ENCODE measurements at places on chromosomes 4 and X.

DNA sequence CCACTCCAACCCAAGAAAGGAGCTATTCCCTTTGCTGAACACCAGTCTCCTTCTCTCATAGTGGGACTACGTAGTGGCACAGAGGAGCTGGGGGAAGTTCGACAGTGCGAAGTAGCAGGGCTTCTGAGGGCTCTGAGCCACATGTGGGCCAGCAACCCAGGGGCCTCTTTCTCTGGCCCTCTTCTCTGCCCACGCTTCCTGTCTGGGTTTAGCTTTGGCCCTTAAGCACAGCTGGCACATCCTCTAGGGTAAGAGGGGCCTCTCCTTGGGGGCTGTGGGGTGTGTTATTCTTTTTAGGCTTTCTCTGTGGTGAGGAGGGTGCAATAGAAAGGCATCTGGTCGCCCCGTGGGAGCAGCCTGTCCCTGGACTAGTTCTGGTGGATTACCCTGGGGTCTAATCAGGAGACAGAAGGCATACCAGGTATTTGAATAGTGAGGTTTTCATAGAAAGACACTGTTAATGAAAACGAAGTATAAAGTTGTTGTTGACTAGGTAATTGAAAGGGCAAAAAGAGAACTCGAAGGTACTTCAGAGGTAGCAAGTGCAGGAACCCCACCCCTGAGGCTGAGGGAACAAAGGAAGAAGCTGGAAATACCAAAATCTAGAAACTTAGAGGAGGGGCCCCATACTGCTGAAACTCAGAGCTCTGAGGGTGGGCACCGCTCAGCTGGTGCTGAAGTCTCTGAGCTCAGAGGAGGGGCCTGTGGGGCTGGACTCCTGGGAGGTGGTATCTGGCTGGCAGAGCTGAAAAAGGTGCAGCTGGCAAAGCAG, 151.9 kb upstream of the RPS6KA3 start:
- no peak for DNase-seq

DNA sequence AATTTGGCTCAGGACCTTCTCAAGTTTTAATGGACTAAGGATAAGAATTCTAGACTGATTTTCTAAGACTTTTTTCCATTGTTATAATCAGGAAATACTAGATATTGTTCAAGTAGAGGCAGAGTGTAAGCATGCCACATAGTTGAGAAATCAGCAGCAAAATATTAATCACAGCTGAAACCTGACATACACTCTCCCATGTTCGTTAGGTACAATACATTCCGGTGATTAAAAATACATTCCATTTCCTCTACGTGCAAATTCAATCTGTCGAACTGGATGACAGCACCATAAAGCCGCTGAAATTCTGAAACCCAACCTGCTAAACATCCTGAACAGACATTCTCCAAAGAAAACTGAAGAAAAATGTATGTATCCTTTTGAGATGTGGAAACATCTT, 587.6 kb upstream of the DIPK2B start:
- no peak for DNase-seq

DNA sequence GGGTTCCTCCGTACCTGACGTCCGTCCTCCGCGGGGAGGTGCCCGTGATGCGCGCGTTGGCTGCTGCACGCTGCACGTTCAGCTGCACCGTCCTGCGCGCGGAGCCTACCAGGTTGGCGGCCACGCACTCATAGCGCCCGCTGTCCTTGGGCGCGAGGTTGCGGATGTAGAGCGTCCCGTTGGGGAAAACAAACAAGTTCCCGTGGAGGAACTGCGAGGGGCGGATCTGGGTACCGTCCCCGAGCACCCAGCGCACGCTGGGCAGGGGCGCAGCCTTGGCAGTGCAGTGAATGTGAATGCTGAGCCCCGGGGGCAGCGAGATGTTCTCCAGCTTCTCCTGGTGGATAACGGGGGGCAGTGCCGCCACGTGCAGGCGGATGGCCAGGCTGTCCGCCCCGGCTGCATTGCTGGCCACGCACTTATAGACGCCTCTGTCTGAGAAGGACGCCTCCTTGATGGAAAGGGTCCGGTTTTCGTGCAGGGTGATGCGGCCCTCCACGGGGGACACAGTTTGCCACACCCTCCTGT, 29.2 kb downstream of the MXRA5 start:
- no peak for DNase-seq

DNA sequence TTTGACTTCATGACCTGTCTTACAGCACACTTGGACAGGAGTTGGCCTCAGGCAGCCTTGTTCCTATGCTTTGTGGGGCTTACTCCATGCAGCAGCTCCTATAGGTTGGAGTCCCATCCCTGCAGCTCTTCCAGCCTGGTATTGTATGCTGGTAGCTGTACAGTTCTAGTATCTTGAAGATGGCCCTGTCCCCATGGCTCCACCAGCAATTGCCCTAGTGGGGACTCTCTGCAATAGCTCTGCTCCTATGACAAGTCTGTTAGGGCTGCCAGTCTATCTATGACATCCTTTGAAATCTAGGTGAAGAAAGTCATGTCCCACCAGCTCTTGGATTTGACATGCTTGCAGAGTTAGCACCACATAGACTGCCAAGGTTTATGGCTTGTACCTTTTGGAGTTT, 252.6 kb downstream of the ANTXR2 start:
- DNase-seq: no peak

- no peak for DNase-seq
Observed at GRCh38 chr4:68962868-68963267, 11.3 kb upstream of the UGT2A3 start.

DNA sequence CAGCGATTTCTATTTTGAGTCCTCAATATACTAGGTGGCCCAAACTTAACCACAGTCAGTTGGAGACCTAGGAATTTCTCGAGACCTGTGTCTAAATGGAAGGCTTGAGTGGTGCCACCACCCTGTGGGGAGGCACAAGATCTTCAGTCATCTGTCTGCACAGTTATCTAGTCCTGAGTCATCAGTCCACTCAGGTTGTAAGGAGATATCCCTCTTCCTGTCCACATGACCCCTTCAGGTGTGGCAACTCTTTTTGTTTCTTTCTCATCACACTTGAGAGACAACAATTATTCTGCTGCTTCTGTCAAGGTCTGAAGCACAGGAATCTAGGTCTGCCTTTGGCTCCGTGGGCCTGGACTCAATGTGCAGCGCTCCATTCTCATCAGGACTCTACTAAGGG, 64.4 kb upstream of the IBSP start:
- no peak for DNase-seq

DNA sequence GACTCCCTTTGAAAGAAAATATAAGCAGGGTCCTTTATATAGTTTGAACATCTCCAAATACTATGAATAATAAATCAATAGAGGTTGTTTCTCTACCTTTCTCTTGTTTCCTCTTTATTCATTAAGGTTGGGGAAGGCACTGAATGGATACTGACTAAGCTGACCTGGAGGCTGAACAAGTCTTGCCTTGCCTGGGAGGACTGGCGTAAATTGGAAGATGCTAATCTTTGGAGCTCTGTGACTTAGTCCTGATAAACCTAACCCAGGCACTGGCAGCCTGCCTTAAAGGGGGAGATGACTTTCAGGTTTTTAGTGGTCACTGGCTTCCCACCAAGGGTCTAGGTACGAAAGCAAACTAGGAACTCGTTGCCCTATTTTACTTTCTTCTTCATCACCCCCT, 10.5 kb downstream of the CCDC160 start:
- no peak for DNase-seq

- no peak for DNase-seq
Observed at GRCh38 chrX:99078301-99078700, 1331.8 kb downstream of the PCDH19 start.

- no peak for DNase-seq
Observed at GRCh38 chr4:177964693-177965168, 522.5 kb upstream of the AGA start.

DNA sequence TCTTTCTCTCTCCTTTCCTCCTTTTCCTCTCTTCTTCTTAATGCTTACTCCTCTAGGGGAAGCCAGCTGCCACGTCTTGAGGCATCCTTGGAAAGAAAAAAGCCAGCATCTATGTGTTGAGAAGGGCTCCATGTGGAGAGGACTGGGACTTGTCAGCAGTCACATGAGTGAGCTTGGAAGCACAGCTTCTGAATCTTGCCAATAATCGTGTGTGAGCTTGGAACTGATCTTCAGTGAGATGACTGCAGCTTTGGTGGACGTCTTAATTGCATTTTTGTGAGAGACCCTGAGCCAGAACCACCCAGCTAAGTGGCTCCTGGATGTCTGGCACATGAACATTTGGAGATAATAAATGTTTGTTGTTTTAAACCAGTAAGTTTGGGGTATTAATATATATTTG, 371.7 kb downstream of the SLITRK2 start:
- no peak for DNase-seq

- DNase-seq: no peak
Observed at GRCh38 chr4:118814058-118814457, 21.9 kb downstream of the SEC24D start.

- DNase-seq: no peak
Observed at GRCh38 chr4:2048831-2049230, 10.3 kb upstream of the NAT8L start.

GRCh38 chrX:46683048-46683447, 75.9 kb downstream of the SLC9A7 start:
- peak; percentile 39 for DNase-seq

GRCh38 chrX:95903490-95903889, 781.2 kb upstream of the DIAPH2 start:
- DNase-seq: peak; percentile 48

GRCh38 chr4:130124066-130124465, 1028.1 kb downstream of the C4orf33 start:
- DNase-seq: no peak

- DNase-seq: no peak
Observed at GRCh38 chr4:3701736-3702560, 64.2 kb upstream of the ADRA2C start.

DNA sequence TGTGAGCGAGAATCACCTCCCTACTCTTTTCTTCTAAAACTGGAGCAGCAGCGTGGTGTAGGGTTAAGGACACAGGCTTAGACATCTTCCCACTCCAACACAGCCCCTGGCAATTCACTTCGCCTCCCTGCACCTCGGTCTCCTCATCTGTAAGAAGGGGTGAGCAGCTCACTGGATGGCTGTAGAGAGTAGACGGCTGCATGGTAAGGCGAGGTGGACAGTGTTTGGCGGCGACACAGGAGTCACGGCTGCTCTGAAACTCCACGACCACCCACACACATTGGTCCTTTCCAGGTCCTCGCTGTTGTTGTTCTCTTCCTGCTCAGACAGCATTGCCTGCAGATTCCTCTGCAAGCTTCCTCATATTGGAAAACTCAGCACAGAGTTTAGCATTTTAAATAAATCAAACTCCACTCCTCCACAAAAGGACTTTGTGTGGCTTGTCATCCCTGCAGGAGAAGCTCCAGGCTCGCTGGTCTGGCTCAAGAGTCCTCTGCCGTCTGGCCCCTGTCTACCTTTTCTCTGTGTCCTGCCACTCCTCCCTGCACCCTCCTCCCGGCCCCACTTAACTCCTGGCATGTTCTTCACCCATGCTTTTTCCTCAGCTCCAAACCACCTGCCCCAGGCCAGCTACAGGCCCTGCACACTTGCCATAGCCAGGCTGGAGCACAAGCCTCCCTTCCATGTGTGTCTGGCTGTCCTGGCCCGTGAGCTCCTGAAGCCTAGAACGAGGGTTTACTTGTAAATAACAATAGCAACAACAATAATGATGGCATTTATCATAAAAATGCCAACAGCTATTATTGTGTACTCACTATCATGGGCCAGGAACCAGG, 41.3 kb upstream of the CRMP1 start:
- DNase-seq: no peak

GRCh38 chr4:51885363-51885762, 42.4 kb downstream of the DCUN1D4 start:
- peak; percentile 42 for DNase-seq

- DNase-seq: no peak
Observed at GRCh38 chr4:10028910-10029309, 7.6 kb upstream of the SLC2A9 start.

GRCh38 chrX:39440799-39441284, 639.6 kb downstream of the MID1IP1 start:
- peak; percentile 62 for DNase-seq

DNA sequence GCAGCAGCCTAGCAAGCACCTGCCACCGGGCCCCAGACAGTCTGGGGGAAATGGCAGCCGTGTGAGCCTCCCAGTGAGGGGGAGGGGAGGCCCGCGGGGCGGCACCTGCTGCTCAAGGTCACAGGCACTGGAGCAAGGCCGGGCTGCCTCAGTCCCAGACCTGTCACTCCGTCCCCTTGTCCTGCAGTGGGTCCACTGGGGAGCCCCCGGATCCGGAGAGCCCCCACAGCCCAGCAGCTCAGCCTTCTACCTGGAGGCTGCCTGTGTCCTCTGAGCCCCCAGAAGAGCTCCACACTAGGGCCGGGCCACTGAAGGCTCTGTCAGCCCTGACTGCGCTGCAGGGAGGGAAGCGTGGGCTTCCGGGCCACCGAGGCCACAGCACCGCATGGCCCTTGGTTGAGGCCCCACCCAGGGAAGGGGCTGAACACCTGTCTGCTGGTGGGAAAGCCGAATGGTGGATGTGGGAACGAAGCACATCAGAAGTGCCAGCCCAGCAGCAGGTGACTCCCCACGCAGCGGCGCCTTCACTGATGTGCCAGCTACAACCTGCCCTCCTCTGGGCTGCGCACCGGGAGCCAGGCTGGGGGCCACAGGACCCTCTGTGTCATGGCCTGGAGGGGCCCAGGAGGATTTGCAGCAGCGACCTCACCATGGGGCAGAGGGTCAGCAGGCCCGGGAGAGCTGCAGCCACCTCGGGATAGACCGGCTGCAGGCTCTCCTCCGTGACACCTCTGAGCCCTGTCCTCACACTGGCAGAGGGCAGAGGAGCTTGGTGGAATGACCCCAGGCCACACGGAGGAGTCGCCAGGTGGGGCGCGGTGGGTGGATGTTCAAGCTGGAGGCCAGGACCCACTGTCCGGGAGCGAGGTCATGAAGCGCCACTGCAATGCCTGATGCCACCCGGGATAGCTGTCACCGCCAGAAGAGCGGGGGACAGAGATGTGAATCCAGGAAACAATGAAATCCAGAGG, 35.0 kb upstream of the MXD4 start:
- DNase-seq: no peak

- DNase-seq: no peak
Observed at GRCh38 chr4:164847967-164848649, 28.9 kb upstream of the APELA start.

GRCh38 chrX:39642071-39642470, 455.7 kb downstream of the BCOR start:
- DNase-seq: no peak

- DNase-seq: no peak
Observed at GRCh38 chrX:13180807-13181206, 136.4 kb upstream of the FAM9C start.

DNA sequence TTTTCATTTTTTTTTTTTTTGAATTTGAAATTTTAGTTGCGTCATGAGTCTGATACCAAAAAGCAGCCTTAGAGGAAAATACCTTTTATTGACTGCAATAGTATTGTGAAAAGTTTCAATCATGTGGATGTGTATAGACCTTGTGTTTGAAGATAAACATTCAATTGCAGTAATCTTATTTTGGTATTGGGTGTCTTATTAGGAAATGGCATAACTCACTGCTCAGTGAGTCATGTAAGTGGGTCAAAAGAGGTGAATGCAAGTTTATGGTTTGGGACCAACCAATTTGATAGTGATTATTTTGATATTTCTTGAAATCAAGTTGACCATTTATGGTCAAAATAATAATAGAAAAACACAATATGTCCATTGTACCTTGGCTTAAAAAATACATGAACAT, 627.8 kb upstream of the SLIT2 start:
- DNase-seq: no peak
